ENCODE measurements at places on chromosomes 3 and 15.

GRCh38 chr3:119205209-119205608 lies 31.8 kb downstream of the UPK1B start:
- DNase-seq, result no peak

GRCh38 chr15:25068696-25069095 lies 113.9 kb downstream of the SNRPN start:
- DNase-seq, result no peak

DNA sequence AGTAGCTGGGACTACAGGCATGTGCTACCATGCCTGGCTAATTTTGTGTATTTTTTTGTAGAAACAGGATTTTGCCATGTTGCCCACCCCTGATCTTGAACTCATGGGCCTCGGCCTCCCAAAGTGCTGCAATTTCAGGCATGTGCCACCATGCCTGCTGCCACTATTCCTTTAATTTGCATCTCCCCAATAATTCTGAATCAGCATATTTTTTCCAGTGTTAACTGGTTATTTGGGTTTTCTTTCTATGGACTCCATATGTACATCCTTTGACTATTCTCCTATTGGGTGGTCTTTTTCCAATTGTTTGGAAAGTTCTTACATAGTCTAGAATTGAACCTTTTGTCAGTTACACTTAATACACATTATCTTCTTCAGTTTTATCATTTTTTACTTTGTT lies 28.1 kb downstream of the HLTF start:
- DNase-seq, result no peak

GRCh38 chr3:127680146-127680661 lies 7.5 kb downstream of the ABTB1 start:
- no peak for DNase-seq

GRCh38 chr3:130997289-130997688 lies 29.3 kb downstream of the ASTE1 start:
- DNase-seq, result no peak

GRCh38 chr3:15148614-15149013 lies 49.7 kb upstream of the RBSN start:
- no peak for DNase-seq

GRCh38 chr15:73239564-73240215 lies 129.1 kb downstream of the HCN4 start:
- DNase-seq, result no peak

GRCh38 chr3:159928071-159928491 lies 60.6 kb upstream of the IL12A start:
- DNase-seq, result no peak

DNA sequence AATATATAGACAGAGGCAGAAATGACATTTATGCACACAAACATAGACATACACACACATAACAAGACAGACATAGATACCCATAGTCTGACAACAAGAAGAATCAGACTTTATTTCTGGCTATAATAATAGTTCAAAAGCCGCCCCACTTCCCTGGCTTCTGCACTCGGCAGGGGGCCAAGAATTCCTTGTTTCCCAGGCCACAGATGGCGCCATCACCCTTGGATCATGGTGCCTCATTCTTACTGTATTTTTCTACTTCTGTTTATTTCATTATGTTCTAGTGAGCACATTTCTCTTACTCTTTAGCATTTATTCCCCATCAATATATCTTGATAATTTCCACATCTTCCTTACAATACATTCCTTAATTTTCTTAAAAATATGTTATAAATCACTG lies 387.5 kb downstream of the NLGN1 start:
- DNase-seq, result no peak

- no peak for DNase-seq
These were observed 336.2 kb upstream of the IL12A start for GRCh38 chr3:159652452-159652851.

All from esophagus squamous epithelium (tissue), 5 donors.